HFFc6 (cell line): ENCODE measurements at places on chromosomes 4 and X.

DNA sequence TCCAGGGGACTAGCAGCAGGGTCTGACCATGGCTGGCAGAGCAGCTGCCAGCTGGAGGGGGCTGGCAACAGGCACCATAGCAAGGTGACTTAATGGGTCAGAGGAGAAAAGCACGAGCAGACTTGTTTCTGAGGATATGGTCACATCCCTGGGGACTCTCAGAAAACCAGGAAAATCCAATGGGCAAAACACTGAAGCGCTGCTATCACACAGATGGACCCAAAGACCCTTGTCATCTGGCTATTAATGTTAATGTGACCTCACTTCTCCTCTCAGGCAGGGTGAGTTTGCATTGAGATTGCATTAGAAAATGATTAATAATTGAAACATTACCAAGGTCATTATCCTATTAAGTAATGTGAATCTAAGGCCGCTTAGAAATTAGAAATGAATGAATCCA is 293.7 kb upstream of the GALNT7 start:
- DNase-seq = no peak

GRCh38 chr4:7263166-7263565 is 70.8 kb downstream of the SORCS2 start:
- DNase-seq = no peak

GRCh38 chr4:152468408-152468807 is 67.5 kb downstream of the FBXW7 start:
- DNase-seq = no peak

GRCh38 chr4:124940387-124940786 is 227.9 kb upstream of the ANKRD50 start:
- DNase-seq = peak; percentile 95

DNA sequence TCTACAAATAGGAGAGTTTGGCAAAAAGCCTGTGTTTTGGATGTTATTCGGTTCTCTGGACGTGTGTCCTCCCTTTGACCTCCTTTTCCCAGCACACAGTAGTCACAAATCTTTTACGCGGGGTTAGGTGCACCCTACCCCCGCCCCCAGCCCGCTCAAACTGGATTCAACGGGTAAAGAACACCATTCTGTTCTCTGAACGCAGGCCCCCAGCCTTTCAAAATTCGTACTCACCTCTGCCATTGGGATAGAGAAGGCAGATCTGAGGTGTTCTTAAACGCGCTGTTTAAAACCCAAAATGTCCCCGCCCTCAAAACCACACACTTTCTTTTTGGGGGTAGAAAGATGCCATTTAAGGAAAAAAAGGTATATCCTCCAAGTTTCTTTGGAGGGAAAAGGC is 2.7 kb downstream of the LEF1 start:
- DNase-seq = no peak
